ENCODE measurements at places on chromosomes 4 and X. TPM values are rescaled to one million over a fixed set of nuclear protein-coding genes. Genes with fewer than 3 reads are reported as not detected.
A peak's percentile ranks its signal among the peaks of the same experiment; 100 is the strongest.

- DNase-seq, result no peak
Observed at GRCh38 chr4:48902266-48902665, 4.3 kb downstream of the OCIAD2 start.

DNA sequence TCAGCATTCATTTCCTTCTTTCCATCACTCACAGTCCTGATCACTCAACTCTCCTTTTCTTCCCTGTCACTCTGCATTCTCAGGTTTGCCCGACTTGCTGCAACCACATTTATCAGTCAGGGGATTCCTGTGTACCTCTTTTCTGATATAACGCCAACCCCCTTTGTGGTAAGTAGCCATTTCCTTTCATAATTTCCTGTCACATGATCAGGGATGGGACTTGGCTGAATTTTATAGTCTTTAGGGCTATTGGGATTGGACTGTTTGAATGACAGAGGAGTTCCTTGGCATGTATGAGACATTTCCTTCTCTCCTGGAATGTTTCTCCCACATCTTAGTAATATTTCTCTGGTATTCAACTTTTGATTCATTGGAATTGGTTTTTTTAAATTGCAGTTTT, 11.0 kb downstream of the PGM2 start:
- no peak for DNase-seq

DNA sequence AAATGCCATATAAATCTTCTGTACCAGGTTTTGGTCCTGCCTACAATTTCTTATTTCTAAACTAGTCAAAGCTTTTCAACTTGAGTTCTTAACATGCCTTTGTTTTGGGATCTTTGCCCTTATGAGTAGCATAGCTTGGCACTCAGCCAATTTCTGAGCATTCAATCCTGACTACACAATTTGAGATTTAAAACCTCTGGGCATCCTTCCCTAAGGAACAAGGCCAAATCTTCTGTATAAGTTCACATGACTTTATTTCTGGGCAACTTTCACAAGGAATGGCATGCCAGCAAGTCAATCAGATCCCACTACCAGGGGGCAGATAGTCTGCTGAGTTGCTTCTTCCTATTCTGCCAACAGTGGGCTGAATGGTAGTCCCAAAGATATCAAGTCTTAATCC, 254.2 kb downstream of the ADAMTS3 start:
- DNase-seq, result no peak

- DNase-seq, result no peak
Observed at GRCh38 chr4:34220601-34221000, 2023.7 kb downstream of the ARAP2 start.

GRCh38 chr4:38002451-38003071, 42.4 kb downstream of the PTTG2 start:
- no peak for DNase-seq

SLC38A5 gene
- 54.6 TPM for total RNA-seq

RTL5 gene
- 2.5 TPM for total RNA-seq

ATRX gene
- total RNA-seq, result 61.3 TPM

- peak; percentile 43 for DNase-seq
Observed at GRCh38 chrX:109890910-109891502, 111.9 kb upstream of the TMEM164 start.

SNCA gene
- 1.0 TPM for total RNA-seq

MID1 gene
- total RNA-seq, result 48.8 TPM

DNA sequence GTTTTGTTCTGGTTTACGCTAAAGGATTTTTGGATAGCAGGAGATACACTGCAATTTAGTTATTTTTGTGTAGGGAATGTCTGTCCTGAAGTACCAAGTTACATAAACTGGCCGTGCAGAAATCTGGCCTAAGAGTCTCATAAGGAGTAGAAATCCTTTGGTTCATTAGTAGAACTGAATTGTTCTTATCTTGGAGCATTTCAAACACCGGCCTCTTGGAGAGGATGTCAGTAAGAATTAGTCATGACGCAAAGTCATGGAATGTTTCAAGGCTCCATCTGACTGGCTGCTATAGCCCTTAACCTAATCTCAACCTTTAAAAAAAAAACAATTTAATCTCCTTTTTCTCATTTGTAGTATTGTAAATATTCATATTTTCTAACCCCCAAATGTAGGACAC, 15.2 kb downstream of the PDLIM3 start:
- no peak for DNase-seq

DNA sequence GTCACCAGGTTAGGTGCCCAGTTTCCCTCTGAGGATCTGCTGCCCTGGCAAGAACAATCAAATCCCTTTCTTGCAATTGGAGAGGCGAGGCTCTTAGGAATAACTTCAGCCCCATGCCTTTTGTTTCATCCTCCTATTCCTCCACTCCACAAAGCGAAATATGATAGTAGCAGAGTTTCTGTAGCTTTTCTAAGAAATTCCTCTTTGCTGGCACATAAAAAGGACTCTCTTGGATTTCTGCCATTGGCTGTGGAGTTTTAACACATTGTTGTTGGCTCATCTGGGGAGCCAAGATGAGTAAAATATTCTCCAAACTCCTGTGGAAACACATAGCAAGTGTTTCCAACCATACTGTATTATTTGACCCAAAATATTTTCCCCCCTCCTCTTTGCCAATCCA, 11.0 kb upstream of the ADGRG2 start:
- no peak for DNase-seq

SPATA4 gene
- 0.20 TPM for total RNA-seq

CC2D2A gene
- 13.0 TPM for total RNA-seq

GRCh38 chr4:165059386-165059785, 5.7 kb downstream of the TRIM75 start:
- DNase-seq, result no peak

- DNase-seq, result no peak
Observed at GRCh38 chr4:107877361-107877760, 52.6 kb downstream of the SGMS2 start.

GRCh38 chr4:89069481-89069880, 12.5 kb upstream of the FAM13A start:
- DNase-seq, result no peak

DNA sequence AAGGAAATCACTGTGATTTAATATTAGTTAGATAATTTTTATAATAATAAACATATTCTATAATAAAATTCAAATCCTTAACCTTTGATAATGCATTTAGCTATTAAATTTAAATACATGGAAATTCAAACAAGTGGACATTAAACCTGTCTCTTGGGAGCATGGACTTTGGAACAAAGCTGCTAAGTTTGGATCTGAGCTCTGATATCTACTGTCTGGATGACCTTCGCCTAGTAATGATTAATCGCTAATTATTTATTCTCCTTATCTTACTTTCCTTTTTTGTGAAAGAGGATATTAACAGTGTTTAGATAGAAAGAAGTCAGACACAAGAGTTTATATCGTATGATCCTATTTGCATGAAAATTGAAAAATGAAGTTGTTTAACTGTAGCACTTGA, 980.9 kb downstream of the FSTL5 start:
- no peak for DNase-seq

GRCh38 chr4:85509882-85510631, 35.1 kb downstream of the ARHGAP24 start:
- DNase-seq, result no peak

SSX7 gene
- not detected for total RNA-seq

MSX1 gene
- total RNA-seq, result 59.9 TPM

DNA sequence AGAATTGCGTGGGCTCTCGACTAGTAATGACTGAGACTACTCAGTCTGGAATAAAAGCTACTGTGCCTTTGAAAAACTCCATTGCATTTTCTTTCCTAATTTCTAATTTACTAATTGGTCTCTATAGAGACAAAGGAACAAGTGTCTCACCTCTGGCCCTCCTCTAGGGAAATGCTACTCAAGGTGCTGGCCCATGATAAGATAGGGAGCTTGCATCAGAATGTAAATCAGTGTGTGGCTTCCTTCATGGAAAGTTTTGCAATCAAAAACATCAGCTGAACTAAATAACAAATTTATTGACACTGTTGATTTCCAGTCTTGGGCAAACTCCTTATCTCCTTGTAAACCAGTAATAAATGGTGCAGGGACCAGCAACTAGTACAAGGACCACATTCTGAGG, 81.8 kb downstream of the SRPX start:
- no peak for DNase-seq

TRAM1L1 gene
- not detected for total RNA-seq

ZFP42 gene
- 0.12 TPM for total RNA-seq

GRCh38 chr4:22859318-22859717, 166.6 kb downstream of the GBA3 start:
- DNase-seq, result no peak

- DNase-seq, result no peak
Observed at GRCh38 chr4:30924495-30924894, 204.3 kb downstream of the PCDH7 start.

Data from HCT116 (cell line).